ENCODE measurements at places on chromosomes 5 and 9.

- DNase-seq, result no peak
Measured at GRCh38 chr9:1554081-1555035, 460.8 kb upstream of the SMARCA2 start.

GRCh38 chr9:121838746-121839669 is 187.6 kb downstream of the DAB2IP start:
- DNase-seq, result no peak

- no peak for DNase-seq
Measured at GRCh38 chr9:82148426-82148810, 159.8 kb downstream of the SPATA31D1 start.

DNA sequence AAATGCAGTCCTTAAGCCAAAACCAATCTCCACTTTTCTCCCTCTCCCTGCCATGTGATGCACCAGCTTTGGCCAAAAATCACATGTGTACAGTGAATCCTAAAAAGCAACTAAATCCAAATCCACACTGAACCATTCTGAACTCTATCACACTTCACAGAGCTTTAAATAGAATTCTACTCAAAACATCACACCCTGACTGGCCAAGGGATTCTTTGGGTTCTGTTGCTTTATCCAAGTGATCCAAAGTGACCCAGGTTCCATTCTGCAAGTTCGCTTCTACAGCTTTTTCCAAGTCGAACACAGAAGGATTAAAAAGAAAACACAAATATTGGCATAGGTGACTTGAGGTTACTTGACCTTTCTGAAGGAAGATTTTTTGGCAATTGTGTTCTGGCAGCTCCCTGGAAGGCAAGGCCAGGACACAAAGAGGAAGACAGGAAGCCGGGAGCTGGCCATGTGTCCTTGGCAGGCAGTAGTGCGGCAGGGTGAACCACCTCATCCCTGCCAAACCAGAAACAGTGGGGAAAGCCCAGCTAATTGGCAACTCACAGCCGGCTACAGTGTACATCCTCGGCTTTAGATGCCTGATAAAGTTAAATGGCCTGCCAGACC is 115.0 kb downstream of the NFIB start:
- no peak for DNase-seq

- DNase-seq, result no peak
Measured at GRCh38 chr5:57720656-57721055, 238.0 kb upstream of the ACTBL2 start.

DNA sequence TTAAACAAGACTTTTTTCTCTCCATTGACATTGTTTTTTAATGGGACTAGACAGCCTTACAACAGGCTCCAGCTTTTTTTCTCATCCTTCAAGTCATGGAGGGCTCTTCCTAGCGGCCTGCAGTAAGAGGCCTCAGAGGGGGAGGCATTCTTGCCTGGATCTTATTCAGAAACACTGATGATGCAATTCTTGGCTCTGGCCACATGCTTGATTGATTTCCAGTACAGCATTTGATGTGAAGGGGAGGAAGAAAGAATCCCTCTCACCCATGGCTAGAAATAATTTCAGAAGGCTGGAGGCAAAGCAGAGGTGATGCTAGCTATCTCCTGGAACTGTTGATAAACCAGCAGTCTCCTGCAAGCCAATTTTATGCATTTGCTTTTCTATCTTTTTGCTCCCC is 324.8 kb downstream of the PRELID2 start:
- DNase-seq, result no peak

GRCh38 chr9:4973902-4974301 is 11.2 kb upstream of the JAK2 start:
- DNase-seq, result no peak

DNA sequence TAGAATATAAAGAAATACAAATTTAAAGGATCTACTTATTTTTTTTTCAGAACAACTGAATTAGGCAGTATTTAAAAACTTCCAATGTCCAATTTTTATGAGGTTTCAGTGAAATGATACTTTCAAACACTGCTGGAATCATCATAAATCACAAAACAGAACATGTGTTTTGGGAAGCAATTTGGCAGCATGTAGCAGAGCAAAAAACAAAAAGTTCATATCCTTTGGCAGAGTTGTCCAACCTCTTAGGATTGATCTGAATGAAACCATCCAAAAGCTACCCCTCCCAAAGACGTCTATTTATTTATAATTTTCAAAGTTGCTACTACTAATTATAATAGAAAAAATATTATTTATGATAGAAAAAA is 192.4 kb upstream of the PUM3 start:
- DNase-seq, result no peak

- DNase-seq, result no peak
Measured at GRCh38 chr5:147439254-147439653, 70.6 kb downstream of the DPYSL3 start.

- DNase-seq, result no peak
Measured at GRCh38 chr5:53041071-53041692, 52.0 kb downstream of the ITGA2 start.

DNA sequence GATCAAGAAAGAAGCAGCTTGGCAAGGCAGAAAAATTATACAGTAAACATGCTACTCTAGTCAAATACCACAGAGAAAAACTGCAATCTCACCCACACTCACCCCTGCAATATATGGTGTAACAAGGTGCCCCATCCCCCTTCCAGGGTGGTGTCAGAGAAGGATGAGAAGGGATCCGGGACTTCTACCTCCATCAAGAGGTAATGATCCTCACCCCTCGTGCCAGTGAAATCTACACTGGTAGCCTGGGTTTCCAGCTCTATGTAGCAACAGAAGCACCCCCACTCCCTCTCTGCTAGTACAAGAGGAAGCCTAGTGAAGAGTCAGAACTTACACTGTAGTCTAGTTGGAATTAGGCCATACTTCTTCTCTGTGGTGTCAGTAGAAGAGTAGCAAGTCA is 18.9 kb downstream of the SLCO4C1 start:
- DNase-seq, result no peak

DNA sequence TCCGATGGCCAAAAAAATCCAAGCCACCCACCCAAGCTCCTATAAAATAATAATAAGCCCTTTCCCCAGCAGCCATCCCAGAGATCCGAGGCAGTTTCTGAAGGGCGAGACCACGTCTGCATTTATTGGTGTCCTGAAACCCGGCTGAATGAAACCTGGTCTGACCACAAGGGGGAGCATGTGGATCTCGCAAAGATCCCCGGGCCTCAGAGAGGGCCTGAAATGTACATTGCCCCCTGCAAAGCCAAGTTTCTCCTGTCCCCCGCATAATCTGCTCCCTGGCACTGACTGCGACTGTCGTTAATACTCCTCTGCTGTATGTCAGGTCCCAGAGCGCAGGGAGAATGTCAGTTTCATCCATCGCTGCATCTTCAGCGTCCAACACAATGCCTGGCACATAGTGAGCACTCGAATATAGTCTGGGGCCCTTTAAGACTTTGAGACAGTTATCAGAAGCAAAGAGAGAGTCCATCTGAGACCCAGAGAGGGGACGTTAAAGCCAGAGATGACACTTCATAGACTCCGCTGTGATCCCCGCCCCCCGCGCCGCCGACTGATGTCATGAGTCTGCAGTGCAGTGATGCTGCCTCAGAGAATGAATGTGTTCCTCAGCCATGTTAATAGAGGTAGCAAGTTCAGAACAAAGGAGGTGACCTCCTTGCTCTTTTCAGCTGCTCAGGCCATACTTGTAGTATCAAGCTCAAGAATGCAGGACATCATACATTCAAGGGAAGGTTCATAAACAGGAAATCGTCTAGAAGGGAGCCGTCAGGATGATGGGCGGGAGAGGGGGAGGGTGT is 74.5 kb upstream of the BARHL1 start:
- DNase-seq, result peak; percentile 41

GRCh38 chr9:89442981-89443814 is 54.7 kb downstream of the SEMA4D start:
- DNase-seq, result no peak

DNA sequence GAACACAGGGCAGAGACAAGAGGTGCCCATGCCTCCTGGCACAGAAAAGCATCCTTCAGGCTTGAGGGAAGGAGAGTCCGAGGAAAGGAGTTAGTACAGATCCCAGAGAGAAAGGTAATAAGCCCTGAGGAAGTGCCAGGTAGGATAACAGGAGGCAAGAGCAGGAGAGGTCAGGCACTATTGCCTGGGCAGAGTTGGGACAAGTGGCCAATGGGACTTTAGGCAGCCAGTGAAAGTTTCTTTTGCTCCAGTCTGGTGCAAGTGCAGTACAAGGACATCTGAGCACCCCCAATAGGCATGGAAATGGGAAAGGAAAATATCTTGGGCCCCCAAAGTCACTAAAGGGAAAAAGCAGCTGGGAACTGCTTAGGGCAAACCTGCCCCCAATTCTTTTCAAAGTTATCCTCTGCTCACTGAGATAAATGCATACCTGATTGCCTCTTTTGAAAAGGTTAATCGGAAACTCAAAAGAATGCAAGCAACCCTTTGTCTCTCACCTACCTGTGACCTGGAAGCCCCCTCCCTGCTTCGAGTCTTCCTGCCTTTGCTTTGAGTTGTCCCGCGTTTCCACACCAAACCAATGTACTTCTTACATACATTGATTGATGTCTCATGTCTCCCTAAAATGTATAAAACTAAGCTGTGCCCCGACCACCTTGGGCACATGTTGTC is 46.5 kb downstream of the ELOVL7 start:
- DNase-seq, result no peak

DNA sequence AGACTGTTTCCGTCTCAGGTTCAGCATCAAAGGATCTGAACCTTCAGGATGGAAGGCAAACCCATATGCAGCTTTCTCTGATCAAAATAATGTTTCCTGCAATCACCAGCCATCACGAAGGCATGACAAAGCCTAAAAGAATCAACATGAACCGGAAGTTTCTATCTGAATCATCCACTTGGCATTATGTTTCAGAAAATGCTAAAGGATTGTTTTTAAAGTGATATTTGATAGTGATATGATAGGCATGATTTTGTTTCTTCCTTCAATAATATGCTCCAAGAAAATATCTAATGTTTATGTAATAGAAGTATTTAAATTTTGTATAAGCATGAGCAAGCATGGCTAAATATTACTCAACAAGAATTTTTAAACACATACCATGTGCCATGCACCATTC is 219.6 kb downstream of the PLK2 start:
- no peak for DNase-seq

GRCh38 chr5:178651046-178651810 is 24.4 kb upstream of the CLK4 start:
- no peak for DNase-seq

DNA sequence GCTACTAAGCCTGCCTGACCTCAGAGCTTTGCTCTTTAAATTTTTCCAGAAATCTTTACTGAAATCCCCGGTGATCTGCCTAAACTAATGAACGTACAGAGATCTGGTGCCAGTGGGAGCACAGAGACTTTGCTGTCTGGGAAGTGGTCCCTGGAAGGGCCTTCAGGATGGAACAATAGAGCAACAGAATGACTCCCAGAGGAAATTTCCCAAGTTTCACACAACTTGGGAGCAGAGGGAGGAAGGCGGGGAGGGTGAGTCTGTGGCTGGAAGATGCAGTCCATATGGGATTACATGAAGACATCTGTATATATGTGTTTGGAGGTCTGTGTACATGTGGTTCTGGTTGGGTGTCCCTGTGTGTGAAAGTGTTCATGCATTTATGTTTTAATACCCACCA is 638.3 kb downstream of the CCDC171 start:
- no peak for DNase-seq

GRCh38 chr5:158305861-158306260 is 446.9 kb upstream of the CLINT1 start:
- DNase-seq, result no peak

GRCh38 chr9:116924462-116925110 is 237.5 kb downstream of the TRIM32 start:
- no peak for DNase-seq

- no peak for DNase-seq
Measured at GRCh38 chr5:38843665-38844064, 2.1 kb upstream of the OSMR start.

- no peak for DNase-seq
Measured at GRCh38 chr9:121067640-121068039, 7.1 kb upstream of the CNTRL start.

GRCh38 chr5:94832685-94833084 is 214.2 kb downstream of the SLF1 start:
- DNase-seq, result no peak

GRCh38 chr9:16268067-16268881 is 602.2 kb downstream of the BNC2 start:
- no peak for DNase-seq

GRCh38 chr5:89546657-89547056 is 663.7 kb upstream of the MEF2C start:
- DNase-seq, result no peak

- no peak for DNase-seq
Measured at GRCh38 chr5:112005623-112005930, 248.6 kb upstream of the NREP start.

GRCh38 chr9:127201071-127201541 is 63.5 kb upstream of the GARNL3 start:
- no peak for DNase-seq

DNA sequence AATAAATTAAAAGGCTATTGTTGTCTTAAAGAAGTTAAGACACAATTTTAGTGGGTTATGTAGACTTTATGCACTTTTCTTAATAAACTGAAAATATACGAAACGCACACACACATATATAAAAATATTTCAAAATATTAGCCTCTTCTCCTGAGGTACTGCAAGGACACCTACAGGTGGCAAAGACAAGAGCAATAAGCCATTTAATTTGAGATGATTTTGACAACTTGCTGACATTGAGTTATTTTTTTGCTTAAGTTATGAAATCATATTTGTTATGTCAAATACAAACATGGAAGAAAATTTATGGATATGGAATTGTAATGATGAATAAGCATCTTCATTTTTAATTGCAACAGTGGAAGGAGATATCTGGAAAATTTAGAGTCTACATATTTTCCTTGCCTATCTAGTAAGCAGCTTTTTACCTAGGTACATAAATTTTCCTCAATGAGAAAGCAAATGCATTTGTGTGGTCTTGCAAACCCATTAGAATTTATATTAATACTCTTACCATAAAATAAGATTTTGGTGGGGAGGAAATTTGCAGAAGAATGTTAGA is 301.6 kb downstream of the ISL1 start:
- no peak for DNase-seq

- no peak for DNase-seq
Measured at GRCh38 chr5:96919754-96920197, 16.1 kb upstream of the LNPEP start.

- no peak for DNase-seq
Measured at GRCh38 chr5:147223948-147224791, 10.7 kb upstream of the STK32A start.

DNA sequence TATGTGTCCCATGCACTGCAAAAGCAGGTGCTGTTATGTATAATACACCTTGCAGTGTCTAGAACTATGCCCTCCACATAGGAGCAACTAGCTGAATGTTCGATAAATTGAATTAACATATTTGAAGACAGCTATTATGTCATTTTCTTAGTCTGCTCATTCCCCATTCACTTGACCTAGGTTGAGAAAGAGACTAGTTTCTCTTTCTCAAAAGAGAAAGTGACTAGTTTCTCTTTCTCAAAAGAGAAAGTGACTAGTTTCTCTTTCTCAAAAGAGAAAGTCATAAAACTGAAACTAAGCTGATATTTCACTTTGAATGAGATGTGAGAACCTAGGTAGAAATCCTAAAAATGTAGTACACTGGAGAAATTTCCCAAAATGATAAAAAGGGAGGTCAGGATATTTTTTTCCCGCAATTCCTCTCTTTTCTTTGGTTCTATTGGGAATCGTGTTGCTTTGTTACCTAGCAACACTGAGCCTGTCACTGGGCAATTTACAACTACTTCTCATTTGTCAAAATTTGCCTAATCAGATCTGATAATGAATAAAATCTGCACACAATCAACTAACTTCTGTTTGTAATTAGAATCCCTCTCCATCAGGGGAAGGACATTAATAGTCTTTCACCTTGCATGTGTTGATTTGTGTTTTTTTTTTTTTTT is 132.0 kb upstream of the GRIA1 start:
- no peak for DNase-seq

GRCh38 chr5:55234121-55234700 is 803 bp upstream of the CCNO start:
- DNase-seq, result no peak

Data from activated CD8-positive, alpha-beta memory T cell treated with anti-CD3 and anti-CD28 coated beads for 4 hours (primary cell).